ENCODE measurements at places on chromosomes 5 and 9. TPM values are rescaled to one million over a fixed set of nuclear protein-coding genes. Genes with fewer than 3 reads are reported as not detected.

- no peaks in the 10 kb centered on the region for H3K36me3 ChIP-seq
- peaks cover 19% of the 10 kb centered on the region for H3K27me3 ChIP-seq
- DNase-seq: no peak
- H3K4me3 ChIP-seq: no peak overlapping the region
Observed at GRCh38 chr9:38178237-38178636, 109.2 kb upstream of the SHB start.

- no peak overlapping the region for H3K4me3 ChIP-seq
- H3K36me3 ChIP-seq: no peaks in the 10 kb centered on the region
- H3K27ac ChIP-seq: no peak overlapping the region
- H3K27me3 ChIP-seq: no peaks in the 10 kb centered on the region
- no peaks in the 10 kb centered on the region for H3K4me1 ChIP-seq
- DNase-seq: no peak
Observed at GRCh38 chr9:27784847-27785713, 211.8 kb upstream of the C9orf72 start.

DNA sequence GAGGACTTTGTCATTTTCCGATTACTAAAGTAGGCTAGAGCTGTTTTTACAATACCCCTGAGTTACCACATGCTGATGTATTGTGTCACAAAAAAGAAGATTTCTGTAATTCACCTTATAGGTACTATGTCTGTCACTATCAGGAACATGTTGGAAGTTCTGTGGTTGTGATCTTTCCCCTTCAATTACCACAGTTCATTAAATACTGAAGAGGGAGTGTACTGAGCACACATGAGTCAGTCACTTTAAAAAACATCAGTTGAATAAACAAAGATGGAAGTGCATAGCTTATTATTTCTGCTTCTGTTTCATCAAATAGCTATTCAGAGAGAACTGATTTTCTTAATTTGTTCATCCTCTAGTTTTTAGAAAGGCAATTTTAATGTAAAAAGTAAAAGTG, 31.7 kb downstream of the AP3S1 start:
- peaks cover 23% of the 10 kb centered on the region for H3K4me1 ChIP-seq
- no peak overlapping the region for H3K27ac ChIP-seq
- peaks cover 2% of the 10 kb centered on the region for H3K27me3 ChIP-seq
- H3K4me3 ChIP-seq: no peak overlapping the region
- peaks cover 32% of the 10 kb centered on the region for H3K36me3 ChIP-seq

MAMDC2 gene
- total RNA-seq: 16.1 TPM

Measured in HFFc6 (cell line).